Astrocyte of the cerebellum (primary cell): ENCODE measurements at places on chromosomes 7 and 10.

DNA sequence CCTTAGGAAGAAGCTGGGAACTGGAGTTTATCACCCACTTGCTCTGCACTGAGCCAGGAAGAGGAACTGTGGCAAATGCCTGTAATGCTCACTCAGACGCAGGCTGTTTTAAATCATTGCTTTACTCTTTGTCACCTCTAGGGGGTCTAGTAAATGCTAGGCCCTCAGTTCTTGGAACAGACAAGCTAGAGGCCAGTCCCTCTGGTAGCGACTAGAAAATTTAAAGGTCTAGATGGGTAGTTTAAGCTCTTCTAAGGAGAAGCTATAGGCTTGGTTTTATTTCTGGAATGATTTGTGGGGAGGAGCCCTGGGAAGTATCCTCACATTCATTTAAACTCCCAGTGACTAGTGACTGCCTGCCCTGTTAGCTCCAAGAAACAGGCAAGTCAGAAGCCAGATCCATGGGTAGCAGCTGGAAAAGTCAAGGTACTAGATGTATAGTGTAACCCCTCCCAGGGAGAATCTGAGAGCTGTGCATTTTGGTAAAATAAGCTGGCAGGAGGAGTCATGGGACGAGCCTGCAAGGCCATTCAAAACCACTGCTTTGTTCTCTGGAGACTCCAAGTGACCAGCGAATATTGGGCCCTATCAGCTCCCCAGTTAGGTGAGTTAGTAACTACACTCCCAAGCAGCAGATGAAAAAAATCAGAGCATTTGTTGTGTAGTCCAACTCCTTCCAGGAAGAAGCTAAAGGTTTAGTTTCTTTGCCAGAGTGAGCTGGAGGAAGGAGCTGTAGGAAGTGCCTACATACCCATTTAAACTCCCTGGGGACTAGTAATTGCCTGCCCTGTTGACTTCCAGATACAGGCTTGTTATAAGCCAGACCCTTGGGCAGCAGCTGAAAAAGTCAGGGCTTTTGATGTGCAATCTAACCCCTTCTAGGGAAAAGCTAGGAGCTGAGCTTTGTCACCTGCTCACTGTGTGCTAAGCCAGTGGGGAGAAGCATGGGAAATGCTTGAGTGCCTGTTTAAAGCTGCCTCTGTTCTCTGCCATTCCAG lies 68.9 kb downstream of the DYNC1I1 start:
- no peak for DNase-seq

DNA sequence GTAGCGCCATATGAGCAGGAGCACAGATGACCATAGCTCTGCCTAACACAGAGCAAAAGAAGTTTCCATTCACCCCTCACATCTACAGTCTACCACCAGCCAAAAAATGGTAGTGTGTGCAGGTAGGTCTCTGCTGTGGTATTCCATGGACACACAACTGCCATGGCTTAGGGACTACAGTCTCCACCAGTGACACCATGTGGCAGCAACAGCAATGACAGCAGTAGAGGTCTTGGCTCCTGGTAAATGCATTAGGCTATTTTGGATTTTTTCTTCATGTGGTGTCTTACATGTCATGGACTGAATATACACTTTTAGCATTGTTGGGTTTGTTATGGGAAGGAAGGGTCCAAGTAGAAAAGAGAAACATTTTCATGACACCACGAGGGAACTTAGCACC lies 70.1 kb upstream of the CABCOCO1 start:
- no peak for DNase-seq

DNA sequence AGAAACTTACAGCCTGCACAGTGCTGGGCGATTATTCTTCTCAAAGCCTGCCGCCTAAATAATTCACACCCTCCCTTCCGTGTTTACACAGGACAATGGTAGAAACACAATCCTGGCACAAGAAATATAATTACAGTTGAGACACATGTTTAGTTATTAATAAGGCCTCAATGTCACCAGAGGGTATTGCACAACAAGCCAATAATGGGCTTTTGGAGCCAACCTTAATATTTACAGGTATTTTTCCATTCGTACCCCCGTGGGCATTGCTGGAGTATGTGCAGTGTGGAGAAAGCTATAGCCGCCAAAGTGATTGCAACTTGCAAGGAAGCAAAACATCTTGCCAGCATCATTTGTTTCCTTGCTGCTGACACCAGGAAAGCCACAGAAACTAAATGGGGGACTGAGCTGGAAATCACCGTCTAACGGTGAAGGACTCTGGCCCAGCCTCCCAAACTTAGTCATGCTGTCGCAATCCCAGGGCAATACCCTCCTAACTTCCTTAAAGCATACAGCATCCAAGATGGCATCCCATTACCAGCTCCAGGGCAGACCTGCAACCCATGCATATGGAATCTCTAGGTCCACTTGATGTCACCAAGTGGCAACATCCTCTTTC lies 8.6 kb downstream of the CALN1 start:
- no peak for DNase-seq

- no peak for DNase-seq
Measured at GRCh38 chr10:30529373-30529998, 95.5 kb downstream of the MAP3K8 start.

DNA sequence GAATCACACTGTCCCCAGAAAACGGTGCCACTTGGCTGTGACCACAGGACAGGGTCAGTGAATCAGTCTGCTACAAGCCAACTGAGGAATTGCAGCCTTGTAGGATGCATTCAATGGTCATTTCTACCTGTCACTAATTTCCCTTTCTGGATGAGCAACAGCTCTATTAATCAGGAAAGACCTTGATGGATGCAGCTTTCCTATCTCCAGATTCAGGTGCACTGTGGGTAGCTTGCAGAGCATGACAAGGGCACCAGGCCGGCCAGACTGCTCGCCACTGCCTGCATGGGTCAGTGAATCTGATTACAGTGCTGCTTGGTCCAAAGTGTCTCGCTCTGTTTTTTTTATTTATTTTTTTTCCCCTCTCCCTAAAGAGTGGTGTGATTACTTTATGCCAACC lies 506.8 kb upstream of the AUTS2 start:
- DNase-seq: no peak

- DNase-seq: no peak
Measured at GRCh38 chr7:137020351-137020750, 151.9 kb downstream of the CHRM2 start.

DNA sequence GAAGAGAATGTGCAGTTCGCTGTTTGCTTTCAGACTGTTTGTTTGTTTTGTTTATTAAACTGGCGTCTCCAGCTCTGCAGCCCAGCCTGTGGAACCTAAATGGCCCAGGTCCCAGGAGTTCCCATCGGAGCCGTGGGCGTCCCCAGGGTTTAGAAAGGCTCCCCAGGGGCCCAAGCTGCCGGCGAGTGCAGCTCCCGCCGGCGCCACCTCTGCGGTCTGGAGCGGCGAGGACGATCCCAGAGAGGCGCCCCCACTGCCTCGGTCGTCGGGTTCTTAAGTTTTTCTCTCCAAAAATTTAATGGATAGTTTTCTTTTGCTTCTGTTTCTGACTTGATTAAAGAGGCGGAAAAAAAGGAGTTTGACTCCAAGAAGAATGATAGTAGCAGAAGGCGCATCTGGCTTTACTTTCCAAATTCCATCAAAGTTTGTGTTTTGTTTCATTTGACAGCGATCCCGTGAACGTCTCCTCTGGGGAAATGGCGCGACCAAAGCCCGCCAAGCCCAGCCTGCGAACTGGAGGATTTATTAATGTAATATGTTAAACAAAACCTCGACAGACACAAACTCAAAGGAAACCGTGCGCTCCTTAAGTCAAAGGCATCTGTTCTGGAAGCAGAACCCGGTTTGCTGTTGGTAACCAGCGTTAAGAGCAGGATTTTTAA lies 718 bp upstream of the FZD1 start:
- no peak for DNase-seq

GRCh38 chr10:117275121-117275520 lies 34.2 kb downstream of the SLC18A2 start:
- no peak for DNase-seq

DNA sequence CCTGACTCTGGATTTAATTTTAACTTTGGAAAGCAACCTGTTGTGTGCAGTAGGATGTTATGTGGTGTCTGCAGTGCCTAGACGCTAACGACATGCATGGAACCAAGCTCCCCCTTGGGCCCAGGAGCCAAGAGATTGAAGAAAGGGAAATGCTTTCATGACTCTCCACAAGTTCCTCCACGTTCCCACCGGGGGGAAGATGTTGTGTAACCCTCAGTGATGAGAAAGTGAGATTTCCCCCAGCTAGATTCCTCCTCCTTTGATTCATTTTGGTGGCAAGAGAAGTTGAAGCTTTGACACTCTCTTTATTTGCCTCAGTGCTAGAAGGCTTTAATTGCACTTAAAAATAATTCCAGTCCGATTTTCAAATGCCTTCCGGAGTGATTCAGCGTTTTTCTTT lies 157.9 kb upstream of the INSYN2A start:
- no peak for DNase-seq

DNA sequence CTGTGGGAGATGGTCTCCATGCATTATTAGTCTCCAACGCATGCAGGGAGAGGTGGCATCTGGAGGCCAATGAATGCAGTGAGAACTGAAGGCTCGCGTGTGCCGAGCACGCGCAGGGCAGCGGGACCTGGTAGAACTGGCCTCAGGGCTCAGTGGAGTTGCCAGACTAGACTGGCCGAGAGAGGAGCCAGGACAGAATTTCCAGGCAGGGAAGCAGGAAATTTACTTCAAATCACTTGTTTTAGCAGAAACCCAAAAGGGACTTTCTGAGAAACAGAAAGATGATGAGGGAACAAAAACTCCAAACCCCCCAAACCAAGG lies 311.0 kb upstream of the IMMP2L start:
- DNase-seq: no peak

DNA sequence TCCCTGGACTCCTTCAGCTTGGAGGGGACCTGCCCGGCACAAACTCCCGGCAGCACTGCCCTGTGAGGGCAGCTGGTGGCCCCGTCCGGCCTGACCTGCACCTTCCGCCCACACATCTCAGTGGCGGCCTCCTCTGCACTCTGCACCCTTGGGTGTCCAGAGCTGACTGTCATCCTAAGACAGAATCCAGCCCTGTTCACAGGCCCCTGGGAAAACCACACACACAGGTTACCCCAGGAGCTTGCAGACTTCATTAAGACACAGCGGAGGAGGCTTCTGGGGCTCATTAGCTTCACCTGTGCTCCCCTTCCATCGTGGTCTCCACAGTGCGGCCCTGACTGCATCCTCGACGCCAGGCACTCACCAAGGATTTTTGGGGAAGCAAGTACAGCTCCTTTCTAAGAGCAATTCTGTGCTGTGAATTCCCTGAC lies 51.5 kb upstream of the SHH start:
- no peak for DNase-seq

DNA sequence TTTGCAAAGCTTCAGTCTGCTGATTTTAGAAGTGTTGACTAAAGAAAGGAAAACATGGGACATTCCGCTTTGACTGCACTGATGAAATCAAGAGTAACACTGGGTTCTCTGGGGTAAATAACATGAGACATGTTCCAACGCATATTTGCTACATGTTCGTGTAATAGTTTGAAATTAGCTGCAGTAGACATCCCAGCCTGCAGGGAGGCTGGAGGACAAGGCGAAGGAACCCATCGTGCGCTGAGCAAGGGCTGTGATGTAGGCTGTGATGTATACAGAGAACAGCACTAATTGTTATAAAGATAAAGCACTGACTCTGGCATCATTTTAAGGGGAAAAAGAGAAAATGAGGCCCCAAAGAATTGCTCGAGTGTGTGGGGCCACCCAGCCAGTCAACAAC lies 40.3 kb downstream of the SFMBT2 start:
- no peak for DNase-seq

DNA sequence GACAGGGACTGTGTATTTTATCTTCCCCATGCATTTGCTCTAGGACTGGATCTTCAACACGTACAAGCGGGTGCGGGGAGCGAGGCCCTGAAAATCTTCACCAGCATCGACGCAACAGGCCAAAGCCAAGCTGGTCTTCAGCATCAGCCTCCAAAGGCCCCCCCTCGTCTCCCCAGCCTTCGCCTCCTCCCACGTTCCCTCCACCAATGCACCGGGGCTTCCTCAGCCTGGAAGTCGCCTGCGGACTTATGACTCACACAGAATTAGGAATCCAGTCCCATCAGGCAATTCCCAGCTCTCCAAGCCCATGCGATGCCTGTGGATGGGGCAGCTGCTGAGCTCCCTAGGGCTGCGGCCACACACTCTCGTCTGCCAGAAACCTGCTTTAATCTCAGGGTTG lies 36.3 kb upstream of the RNF32 start:
- DNase-seq: no peak

GRCh38 chr10:122299423-122300075 lies 28.5 kb downstream of the BTBD16 start:
- no peak for DNase-seq

DNA sequence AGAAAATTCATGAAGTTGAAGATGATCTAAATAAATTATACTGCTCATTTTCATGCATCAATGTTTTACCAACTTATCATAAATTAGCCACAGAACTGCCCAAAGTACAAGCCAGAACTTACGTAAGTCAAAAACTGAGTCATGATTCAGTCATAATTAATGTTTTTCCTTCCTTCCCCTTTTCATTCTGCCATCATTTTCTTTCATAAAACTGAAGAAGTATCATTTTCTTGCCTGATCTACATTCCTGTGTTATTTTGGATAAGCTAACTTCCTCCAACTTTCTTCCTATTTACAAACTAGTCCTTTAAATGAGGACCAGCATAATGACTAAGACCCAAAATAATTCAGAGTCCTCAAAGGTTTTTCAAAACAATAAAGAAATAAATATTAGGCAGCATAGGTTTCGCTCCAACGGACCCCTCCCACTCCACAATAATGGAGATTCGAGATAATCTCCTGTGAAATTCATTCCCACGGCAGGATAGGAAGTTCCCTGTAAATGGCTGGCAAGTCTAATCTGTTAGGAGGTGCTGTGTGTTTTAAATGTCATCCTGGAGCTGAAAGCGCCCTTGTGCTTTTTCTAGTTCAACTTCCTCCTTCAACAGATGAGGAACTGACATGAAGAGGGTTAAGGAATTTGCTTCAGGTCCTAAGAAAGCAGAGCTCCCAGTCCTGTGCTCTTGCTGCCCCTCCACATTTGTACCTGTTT lies 218.9 kb downstream of the DOCK4 start:
- peak; percentile 24 for DNase-seq

DNA sequence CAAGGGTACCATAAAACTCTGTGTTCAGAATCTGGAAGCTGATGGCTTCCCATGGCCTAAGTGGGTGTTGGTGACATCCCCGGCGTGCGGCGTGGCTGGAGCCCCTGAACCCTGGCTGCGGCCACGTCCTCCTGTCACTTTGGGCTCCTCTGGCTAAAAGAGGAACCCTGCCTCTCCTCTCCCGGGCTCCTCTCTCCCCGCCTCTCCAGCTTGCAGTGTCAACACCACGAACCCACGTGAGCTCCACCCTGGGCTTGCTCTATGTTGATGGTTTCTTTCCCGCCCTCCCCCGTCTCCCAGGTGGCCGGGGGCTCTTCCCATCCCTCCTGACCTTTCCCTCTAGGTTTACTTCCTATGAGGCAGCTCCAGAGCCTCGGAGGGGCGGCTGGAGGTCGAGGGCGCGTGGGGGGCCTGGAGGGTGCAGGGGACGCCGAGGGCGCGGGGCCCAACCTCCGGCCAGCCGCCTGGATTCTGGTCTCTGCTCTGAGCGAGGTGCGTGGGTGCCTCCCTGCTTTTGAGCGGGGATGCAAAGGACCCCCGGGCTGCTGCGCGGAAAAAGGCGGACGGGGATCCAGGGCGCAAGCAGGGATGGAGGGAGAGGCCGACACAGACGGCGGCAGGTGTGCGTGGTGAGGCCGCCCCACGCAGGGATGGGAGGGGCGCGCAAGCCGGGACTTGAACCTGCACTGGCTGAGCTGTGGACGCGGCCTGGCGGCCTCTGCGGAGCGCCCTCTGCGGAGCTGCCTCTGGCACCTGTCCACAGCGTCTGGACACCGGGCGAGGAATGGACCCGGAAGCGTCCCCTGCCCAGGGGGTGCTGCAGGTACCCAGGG lies 115.5 kb upstream of the DIP2C start:
- no peak for DNase-seq
